ENCODE measurements at places on chromosomes 4 and X.

GRCh38 chr4:129358571-129358970 is 262.6 kb downstream of the C4orf33 start:
- DNase-seq: no peak

GRCh38 chr4:145881989-145882388 is 56.6 kb downstream of the ZNF827 start:
- no peak for DNase-seq

DNA sequence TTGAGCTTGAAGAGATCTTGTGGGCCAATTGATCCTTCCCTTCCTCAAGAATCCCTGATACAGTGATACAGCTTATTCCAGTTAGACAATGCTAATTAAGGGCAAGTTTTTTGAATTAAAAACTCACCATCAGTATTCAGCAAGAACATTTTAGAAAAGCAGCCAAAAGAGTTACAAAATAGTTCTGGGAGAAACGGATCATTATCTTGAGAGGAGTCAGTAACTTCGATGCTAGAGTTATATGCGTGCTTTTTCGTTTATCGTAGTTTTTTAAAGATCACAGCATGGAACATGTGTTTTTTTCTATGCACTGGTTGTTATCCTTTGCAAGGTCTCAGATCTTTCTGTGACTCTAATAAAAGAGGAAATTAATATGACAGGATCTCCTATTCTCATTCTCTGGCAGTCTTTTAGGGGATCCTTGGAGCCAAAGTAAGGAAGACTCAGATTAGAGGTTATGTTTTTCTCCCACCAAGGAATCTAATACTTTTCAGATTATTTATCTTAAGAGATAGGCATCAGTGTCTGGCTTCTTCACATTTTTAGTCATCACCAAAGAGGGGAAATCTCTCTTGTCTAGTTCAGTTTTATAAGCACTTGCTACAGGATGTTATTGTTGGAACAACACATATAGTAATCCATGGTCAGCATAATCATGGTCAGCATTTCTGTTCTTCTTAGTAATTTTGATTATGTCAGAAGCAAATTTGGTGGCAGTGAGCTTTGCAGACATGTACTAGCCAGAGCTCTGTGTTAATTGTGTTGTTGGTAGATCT is 109.7 kb downstream of the PDLIM5 start:
- DNase-seq: no peak

- no peak for DNase-seq
Observed at GRCh38 chrX:30008031-30008430, 207.3 kb upstream of the MAGEB2 start.

DNA sequence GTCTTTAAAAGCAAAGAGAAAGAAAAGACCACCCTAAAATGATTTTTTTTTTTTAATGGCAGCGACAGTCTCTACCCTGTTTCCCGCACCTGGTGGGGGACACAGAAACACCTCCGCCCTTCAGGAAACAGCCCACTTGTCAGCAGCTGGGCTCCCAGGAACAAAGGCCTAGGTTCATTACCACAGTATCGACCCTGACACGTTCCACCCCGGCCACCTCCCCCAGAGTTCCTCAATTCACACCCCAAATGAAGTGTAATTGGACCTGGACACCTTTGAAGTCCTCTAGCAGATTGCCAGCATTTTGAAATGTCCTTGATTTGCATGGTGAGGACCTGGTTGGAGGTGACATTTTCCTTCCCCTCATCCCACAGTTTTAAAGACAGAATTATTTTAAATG is 175.0 kb upstream of the BCOR start:
- no peak for DNase-seq

DNA sequence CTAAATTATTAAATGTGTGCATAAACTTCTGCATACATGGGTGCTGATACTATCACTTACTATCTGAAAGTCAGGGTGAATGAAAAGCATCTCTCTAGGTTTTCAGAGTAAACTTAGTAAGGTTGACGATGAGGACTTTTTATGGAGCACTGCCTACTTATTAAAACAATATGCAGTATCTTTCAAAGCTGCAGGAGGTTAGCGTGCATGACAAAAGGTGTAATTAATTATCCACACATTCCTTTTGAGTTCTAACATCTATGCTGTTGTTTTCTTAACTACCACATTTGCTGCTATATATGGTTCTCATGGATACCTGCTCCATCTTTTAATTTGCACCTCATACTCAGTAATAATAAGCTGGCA is 256.2 kb downstream of the FSTL5 start:
- no peak for DNase-seq

DNA sequence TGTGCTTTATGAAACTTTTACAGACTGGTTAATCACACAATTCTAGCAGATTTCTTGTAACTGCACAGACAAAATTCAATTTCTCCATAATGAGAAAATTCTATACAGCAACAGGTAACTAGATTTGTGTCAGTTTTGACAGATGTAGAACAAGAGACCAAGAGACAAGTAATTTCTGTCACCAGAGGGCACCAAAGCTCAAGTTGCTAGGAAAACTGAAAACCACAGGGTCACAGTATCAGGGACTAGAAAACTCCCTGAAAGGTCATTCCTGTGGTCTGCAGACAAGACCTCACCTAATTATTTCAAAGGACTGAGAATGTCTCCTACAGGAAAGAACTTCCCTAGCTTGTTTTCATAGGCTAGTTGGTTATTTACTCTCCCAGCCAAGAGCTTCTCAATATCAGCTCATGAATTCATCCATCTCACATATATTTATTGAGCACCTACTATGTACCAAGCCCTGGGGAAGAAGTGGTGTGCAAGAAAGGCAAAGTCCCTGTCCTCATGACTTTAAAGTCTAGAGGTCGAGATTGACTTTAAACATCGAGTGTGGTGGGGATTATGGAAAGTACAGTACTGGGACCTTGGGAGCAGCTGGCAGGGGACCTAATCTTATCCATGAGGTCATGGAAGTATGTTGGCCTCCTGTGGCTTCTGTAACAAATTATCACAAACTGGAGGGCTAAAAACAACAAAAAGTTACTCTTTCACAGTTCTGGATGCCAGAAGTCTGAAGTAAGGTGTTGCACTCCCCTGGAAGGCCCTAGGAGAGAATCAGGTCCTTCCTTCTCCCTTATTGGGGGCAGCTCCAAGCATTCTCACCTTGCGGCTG is 47.8 kb upstream of the SETD7 start:
- no peak for DNase-seq

- no peak for DNase-seq
Observed at GRCh38 chr4:20217951-20218350, 33.8 kb upstream of the SLIT2 start.

DNA sequence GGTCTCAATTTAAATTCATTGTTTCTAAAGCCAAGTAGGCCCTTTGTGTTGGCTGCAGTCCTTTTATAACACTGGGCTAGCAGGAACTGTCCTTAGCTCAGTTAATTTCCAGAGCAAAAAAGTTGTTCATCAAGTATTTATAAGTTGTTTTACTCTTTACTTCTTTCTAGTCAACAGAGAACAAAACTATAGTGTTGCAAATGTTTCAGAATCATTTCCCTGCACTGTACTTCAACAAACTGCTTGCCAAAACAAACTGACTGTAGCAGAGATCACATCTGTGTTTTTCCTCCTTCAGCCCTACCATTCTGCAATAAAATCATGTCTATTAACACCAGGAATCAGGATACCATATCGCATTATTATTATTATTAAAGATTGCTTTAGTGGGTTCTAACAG is 168.5 kb upstream of the SH3RF1 start:
- DNase-seq: no peak

DNA sequence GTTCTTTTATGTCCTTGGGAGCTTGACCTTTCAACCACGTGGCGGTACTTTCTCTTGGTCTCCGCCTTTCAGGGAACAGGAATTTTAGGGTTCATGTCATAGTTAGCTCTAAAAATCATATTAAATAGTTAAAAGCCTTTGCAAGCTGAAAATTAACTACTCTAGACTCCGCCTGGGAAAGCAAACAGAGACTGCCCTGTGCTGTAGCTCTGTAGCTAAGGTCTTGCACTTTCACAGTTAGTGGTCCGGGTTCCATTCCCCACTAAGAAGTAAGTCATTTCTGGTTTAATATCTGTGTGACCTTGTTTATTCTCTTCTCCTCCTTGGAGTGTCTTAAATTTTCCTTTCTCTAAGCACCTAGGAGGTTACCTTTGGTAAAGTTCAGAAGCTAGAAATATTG is 118.2 kb downstream of the PHF8 start:
- no peak for DNase-seq

GRCh38 chrX:50594788-50595187 is 124.2 kb upstream of the DGKK start:
- DNase-seq: no peak

DNA sequence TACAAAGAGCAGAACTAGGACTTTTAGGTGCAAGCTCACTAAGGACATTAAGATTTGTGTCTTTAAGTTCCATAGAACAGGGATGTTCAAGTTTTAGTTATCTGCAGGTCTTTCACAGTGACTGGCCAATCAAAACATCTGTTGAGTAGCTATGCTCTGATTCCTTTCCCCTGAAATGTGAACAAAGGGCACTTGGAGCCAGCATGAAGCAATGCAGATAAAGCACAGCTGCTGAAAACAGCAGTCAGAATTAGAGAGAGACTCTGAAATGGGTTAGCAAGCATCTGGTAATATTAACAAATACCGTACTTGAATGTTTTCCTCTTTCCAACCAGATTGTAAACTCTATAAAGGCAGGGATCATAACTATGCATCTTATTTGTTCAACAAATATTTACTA is 276.9 kb downstream of the RAB28 start:
- DNase-seq: no peak

DNA sequence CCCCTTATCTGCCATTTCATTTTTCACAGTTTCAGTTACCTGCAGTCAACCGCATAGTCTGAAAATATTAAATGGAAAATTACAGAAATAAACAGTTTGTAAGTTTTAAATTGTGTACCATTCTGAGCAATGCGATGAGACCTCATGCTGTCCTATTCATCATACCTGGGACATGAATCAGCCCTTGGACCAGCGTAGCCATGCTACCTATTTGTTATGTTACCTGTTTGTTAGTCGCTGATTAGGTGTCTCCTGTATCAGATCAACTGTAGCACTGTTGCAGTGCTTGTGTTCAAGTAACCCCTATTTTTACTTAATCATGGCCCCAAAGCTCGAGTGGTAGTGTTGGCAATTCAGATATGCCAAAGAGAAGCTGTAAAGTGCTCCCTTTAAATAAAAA is 492.2 kb upstream of the AADAT start:
- DNase-seq: no peak

- no peak for DNase-seq
Observed at GRCh38 chr4:143184217-143184502, 557 bp upstream of the USP38 start.

- no peak for DNase-seq
Observed at GRCh38 chr4:8427262-8427661, 13.3 kb downstream of the ACOX3 start.

- DNase-seq: no peak
Observed at GRCh38 chr4:8555716-8556115, 24.5 kb upstream of the GPR78 start.

DNA sequence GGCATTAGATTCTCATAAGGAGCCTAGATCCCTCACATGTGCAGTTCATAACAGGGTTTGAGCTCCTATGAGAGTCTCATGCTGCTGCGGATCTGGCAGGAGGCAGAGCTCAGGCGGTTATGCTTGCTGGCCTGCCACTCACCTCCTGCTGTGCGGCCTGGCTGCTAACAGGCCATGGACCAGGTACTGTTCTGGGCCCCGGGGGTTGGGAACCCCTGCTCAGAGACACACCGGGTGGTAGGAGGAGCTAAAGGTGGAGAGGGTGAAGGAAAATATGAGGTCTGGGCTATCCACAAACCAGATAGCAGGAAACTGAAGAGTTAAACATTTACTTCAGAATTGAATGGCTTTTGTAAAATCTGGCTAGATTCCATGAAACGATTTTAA is 5.9 kb upstream of the F11 start:
- DNase-seq: no peak

DNA sequence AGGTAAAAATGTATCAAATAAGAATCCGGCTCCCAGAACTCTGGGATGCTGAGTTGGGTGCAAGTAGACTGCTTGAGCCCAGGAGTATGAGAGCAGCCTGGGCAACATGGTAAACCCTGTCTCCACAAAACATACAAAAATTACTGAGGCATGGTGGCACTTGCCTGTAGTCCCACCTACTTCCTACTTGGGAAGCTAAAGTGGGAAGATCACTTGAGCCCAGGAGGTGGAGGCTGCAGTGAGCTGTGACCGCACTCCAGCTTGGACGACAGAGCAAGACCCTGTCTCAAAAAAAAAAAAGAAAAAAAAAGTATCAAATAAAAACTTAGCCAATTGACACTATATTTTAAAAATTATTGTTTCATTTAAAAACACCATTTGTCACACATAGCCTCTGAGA is 84.4 kb downstream of the FBXW7 start:
- no peak for DNase-seq

DNA sequence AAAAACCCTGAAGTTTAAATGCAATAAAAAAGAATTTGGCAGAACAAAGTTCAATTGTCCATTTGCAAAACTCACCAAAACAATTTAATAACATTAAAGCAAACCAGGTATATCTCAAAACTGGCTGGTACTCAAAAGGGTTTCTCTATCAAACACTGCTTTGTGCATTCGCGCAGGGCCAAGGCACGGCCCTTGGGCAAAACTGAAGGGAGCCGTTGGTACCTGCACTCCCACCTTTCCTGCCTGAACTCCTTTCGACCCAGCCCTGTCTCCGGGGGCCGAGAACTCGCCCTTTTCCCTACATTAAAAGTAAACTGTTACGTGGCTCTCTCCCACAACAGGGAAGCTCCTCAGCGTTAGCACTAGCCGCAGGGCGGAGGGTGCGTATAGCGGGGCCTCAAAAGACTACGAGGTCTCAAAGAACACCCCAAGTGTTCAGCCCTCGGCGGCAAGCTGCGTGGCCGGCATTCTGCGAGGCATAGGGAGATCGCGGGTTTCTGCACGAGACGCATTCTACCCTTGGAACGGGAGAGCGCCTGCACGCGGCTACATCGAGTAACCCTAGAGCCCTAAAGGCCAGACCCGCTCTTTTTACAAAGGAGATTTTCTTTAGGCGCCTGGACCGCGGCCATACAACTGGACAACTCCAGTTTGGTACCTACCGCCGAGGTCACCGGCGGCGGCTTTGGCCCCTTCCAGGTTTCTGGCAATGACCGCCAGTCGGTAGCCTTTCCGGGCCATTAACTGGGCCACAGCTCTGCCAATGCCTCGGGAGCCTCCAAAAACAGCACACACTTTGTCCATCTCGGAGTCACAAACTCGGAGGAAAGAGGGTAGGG is 550 bp downstream of the CBR4 start:
- peak; percentile 57 for DNase-seq

DNA sequence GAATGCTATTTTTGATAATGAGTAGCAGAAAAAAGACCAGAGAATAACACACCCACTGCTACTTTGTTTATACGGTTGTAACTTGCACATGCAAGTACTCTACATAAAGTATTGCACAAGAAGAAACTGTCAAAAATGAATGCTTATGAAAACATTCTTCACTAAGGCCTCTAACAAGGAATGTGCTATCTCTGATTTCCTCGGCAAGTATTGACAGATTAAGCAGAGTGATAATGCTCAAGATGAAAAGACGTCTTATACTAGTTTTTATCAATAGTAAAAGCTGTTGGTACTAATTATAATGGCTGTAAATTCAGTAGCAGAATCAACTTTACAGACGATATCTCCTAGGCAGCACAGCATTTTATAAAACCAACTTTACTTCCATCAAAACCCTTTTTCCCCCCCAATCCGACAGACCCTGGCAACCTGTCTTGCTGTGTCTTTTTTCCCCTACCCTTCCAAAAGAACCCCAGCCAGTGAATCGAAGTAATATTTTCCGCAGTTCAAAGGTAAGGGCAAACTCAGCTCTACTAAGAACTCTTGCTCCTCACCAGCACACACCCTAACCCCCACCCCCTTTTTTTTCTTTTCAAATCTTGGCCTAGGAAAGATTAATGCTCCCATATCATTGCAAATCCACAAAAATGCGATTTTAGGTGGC is 1.5 kb downstream of the FRYL start:
- no peak for DNase-seq

GRCh38 chr4:27318740-27319139 is 458.1 kb downstream of the STIM2 start:
- DNase-seq: no peak

Measured in bone marrow (tissue), 2 donors.